ENCODE measurements at places on chromosomes 5 and 9. TPM values are rescaled to one million over a fixed set of nuclear protein-coding genes. Genes with fewer than 3 reads are reported as not detected.

- no peak for DNase-seq
Measured at GRCh38 chr9:4815381-4815956, 22.7 kb downstream of the RCL1 start.

DNA sequence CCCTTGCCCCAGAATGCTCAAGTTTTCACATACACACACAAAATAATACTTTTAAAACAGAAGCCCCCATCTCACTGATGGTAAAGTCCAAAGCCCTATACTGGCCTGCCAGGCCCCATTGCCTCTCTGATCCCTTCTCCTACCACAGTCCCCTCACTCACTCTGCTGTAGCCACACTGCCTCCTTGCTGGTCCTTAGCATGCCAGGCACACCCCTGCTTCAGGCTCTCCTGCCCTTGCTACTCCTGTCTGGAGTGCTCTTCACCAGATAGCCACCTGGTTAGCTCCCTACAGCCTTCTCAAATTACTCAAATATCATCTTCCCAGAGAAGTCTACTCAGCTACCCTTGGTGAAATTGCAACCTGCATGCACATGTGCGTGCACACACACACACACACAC is 177.5 kb downstream of the C5orf15 start:
- no peak for DNase-seq

GRCh38 chr9:72844440-72844768 is 108.4 kb downstream of the ALDH1A1 start:
- DNase-seq, result no peak

DNA sequence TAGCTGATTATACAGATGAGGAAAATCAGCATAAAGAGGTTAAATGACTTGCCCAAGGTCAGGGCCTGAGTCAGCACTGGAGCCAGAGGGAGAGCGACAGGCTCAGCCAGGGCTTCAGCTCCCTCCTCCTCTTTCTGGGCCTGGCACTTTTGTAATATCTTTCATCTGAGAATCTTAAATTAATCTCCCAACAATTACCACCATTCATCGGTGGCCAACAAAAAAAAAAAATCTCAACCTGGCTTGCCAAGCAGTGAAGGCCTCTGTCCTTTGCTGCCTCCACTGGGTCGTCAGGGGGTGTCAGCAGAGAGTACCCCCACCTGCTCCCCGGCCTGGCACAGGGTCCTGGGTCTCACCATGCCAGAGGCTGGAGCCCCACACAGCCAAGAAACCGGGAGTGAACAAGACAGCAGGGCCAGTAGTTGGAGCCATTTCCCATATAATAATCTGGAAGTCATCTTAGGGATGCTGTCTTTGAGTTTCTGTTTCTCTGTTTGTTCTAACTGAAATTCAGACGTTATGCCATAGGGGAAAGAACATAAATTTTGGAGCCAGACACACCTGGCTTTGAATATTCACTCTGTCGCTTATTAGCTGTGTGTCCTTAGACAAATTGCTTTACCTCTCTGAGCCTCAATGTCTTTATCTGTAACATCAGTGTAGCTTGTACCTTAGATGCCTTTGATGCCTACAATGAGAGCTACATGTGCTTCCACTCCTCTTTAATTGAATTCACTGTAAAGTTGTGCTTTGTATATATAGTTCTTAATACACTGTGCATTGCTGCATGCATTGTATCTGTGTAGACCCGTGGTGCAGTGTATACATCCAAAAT is 299.9 kb upstream of the MSX2 start:
- DNase-seq, result no peak

- no peak for DNase-seq
Measured at GRCh38 chr5:16427587-16427986, 38.0 kb downstream of the ZNF622 start.

DNA sequence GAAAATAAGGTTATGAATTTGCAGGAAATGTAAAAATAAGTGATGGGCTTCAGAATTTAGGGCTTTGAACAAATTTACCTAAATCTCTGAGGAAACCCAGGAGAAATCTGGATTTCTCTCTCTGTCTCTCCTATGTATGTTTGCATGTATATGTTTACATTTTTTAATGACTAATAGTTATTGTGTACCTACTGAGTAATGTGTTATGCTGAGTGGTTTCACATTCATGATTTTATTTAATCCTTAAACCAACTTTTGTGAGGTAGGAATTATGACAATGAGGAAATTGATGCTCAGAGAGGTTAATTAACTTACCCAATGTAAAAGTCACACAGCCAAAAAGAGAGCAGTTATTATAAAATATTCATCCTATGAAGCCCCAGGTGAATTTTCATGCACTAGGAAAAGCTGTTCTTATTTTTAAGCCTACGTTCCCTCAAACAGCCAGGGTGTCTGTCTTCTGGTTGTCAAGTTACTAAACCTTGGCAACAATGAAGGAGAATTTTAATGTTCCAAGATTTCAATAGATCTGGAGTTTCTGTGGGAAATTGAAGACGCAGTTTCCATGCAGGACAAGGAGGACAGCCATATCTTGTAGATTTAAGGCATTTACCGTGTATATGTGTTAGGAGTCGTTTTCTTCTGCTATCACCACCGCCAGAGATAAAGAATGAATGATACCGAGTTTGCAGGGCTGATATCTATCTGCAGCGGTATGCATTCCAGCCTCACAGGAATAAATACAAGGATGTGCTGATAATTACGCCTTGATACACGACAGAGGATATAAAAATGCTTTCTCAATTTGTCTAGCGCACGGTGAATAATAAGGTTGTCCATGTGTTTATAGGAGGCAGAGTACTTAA is 484.8 kb downstream of the ZSWIM6 start:
- no peak for DNase-seq

- DNase-seq, result no peak
Measured at GRCh38 chr5:2622866-2623265, 128.6 kb downstream of the IRX2 start.

DNA sequence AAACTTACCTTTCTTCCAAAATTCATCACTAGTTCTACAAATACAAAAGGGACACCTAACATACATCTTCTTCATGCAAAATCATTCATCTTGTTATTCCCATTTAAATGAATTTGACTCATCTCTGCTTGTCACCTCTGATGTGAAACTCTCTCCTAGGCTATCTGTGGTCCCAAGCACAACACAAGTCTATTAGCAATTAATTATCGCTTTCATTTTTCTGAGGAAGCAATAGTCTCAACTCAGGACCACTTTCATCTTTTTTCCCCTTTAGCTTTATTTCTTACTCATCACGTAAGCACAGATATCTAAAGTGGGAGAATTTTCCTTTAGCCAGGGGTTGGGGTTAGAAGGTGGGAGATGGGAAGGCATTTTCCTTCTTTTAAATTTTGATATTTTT is 131.9 kb downstream of the ST8SIA4 start:
- DNase-seq, result no peak

DNA sequence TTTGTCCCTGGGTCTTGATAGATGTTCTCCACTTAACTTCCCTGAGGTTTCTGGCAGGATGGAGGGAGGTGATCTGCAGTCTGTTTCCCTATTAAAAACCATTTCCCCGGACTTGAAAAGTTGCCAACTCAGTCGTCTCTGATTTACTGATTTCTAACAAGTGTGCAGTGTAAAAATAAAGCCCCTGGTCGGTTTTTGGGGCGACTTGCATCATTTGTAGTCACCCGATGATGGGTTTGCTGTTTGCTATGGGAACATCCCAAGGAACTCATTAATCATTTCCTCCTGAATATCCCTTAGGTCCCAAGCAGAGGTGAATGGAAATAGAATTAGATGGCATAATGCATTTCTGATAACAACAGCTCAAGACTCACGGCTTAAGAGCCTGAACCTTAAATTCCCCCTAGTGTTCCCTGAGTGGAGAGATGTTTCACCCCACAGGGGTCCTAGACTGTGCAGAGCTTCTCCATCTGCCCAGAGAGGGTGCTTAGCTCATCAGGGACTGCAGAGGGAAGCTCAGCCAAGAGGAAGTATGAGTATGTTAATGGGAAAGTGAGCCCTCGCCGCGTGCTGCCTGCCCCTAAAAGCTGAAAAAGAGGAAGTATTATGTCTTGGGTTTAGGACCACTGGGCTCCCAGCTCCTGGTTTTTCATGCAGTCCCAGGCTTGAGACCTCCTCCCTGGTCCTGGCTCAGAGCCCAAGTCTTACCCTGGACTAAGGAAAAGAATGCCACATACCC is 115.1 kb upstream of the DAP start:
- DNase-seq, result no peak

- DNase-seq, result no peak
Measured at GRCh38 chr5:95216136-95216955, 68.5 kb downstream of the MCTP1 start.

DNA sequence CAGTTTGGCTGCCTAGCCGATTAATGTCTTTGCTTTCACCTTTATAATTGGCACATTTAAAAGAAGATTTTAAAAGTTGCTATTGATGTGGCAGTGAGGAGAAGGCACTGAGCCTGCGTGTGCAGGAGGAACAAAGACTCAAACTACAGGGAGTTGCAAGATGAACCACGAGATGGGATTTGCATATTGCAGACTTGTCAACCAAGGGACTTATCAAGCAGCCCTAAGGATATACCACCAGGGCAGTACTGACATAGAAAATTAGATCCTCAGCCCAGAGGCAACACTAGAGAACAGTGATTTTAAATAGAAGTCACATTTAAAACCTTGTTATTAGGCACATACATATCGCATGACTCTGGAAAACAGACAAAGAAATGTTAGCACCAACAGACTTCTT is 342.6 kb downstream of the GLIS3 start:
- DNase-seq, result no peak

GRCh38 chr5:107930092-107930491 is 259.4 kb upstream of the EFNA5 start:
- DNase-seq, result no peak

DNA sequence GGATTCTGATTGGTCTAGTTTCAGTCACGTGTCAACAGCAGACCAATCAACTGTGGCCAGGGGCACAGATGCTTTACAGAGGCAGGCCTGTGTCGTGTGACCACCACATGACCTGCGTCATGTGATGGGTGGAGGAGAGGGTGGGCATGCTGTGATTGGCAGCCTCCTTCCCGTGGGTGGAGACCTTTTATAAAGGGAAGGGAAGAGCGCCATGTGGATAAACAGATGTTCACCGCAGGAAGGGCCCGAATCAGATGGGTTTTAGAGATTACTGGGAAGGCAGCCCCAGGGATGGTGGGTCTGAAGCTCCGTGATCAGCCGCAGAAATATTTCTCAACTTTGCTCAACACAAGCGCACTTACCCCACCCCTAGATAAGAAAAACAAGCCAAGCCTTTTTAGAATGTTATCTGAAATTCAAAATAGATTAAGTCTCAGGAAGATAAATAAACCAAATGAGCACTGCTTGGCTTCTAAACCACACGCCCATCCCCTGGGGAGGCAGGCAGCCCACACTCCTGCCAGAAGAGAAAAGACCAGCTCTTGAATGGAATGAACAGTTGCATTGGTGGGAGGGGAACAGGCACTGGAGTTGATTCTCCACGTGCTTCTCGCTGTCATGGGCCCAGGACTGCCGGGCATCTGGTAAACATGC is 43.6 kb downstream of the ROPN1L start:
- DNase-seq, result no peak

- no peak for DNase-seq
Measured at GRCh38 chr9:133073086-133074014, 11.6 kb downstream of the CEL start.

GRCh38 chr5:92659246-92659645 is 921.8 kb downstream of the NR2F1-AS1 start:
- DNase-seq, result no peak

DNA sequence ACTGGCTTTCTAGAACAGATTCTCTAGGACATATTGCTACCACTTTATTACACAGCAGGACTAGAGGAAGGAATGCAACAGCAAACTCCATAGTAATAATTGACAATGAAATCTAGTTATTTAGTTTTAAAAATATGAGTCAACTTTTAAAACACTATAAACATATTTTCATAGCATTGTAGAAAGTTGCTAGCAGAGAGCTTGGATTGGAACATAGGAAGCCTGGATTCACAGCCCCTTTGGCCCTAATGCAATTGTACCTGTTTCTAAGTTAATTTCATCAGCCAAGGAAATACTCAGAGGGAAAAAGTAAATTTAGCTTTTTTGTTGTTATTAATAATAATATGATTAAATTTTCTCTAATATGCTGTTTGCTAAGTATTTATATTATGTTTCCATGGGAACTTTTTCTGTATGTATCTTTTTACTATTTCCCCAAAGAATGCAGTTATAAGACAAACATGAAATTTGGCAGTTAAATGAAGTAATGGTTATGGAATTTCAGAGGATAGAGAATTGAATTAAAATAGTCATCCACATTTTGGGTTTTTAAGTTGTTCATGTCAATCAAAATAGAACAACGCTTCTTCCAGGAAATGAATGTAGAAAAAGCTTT is 45.6 kb downstream of the VCAN start:
- DNase-seq, result no peak

GRCh38 chr5:15476977-15477376 is 23.0 kb upstream of the FBXL7 start:
- DNase-seq, result no peak

DNA sequence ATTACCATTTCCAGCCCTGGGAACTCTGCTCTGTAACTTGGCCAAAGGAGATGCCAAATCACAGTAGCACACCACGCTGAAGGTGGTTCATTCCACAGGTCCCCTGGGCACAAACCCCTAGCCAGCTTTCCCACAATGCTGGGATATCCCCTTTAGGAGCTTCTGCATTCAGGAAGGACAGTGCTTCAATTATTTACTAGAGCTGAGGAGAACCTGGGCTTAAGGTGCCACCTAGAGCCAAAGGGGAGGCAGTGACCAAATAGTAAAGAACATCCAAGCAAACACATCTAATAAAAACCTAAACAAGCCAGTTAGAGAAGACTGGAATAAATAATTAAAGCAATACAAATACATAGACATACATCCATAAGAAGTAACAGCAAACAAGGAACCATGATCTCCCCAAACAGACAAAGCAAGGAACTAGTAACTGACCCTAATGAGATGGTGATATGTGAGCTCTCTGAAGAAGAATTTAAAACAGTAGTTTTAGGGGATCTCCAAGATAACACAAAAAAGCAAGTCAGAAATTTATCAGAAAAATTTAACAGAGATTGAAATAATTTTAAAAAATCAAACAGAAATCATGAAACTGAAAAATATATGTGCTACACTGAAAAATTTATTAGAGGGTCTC is 14.6 kb downstream of the KIF4B start:
- DNase-seq, result no peak

The CREBRF gene
- 18.4 TPM for total RNA-seq

The CYLC2 gene
- total RNA-seq, result not detected

The SHISAL2B gene
- total RNA-seq, result not detected

The SEMA6A gene
- total RNA-seq, result 24.0 TPM

The PLAC8L1 gene
- total RNA-seq, result 1.5 TPM

The CBY3 gene
- not detected for total RNA-seq

The FAM151B gene
- total RNA-seq, result 4.0 TPM

The INSL6 gene
- not detected for total RNA-seq

All from mesenteric fat pad (tissue), 1 donor.